Spinal cord (tissue), 10 donors: ENCODE measurements at places on chromosomes 1 and 21. TPM values are rescaled to one million over a fixed set of nuclear protein-coding genes. Genes with fewer than 3 reads are reported as not detected.
A peak's percentile ranks its signal among the peaks of the same experiment; 100 is the strongest.

Gene CLCA4
- 0.17 TPM for total RNA-seq

Gene C1orf94
- total RNA-seq = 0.50 TPM

Gene OR2T35
- total RNA-seq = not detected

Gene DIO1
- total RNA-seq = 0.11 TPM

GRCh38 chr1:116769104-116769452, 14.8 kb downstream of the CD2 start:
- no peak overlapping the region for H3K27ac ChIP-seq
- H3K4me3 ChIP-seq = no peak overlapping the region
- H3K4me1 ChIP-seq = no peaks in the 10 kb centered on the region
- H3K36me3 ChIP-seq = no peaks in the 10 kb centered on the region
- H3K27me3 ChIP-seq = no peaks in the 10 kb centered on the region

- no peak for DNase-seq
- H3K27me3 ChIP-seq = no peaks in the 10 kb centered on the region
- no peaks in the 10 kb centered on the region for H3K4me1 ChIP-seq
- no peak overlapping the region for H3K4me3 ChIP-seq
- no peaks in the 10 kb centered on the region for H3K36me3 ChIP-seq
- no peak overlapping the region for H3K27ac ChIP-seq
Observed at GRCh38 chr1:246532519-246532918, 25.4 kb upstream of the SMYD3 start.

DNA sequence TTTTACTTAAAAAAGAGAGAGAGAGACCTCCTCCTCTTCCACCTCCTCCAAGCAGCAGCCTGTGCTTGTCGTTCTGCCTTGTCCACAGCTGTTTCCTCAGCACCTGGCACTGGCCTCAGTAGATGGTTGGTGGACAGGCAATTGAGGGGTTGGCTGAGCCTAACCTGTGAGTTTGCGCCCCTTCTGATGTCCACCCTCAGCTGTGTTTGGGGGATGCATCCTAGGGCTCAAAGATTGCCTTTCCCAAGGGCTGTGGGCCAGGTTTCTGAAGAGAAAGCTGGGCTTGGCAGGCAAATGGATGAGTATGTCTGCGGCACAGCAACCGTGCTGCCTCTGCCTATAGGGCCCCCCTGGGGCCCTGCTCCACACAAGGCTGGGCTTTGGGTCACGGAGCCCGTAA, 35.1 kb upstream of the KDM4A start:
- H3K27me3 ChIP-seq = no peaks in the 10 kb centered on the region
- peaks cover 6% of the 10 kb centered on the region for H3K4me1 ChIP-seq
- H3K36me3 ChIP-seq = peaks cover 93% of the 10 kb centered on the region
- no peak overlapping the region for H3K27ac ChIP-seq

- peak overlapping the region; percentile 95 for H3K27ac ChIP-seq
- no peaks in the 10 kb centered on the region for H3K36me3 ChIP-seq
- peaks cover 66% of the 10 kb centered on the region for H3K4me1 ChIP-seq
- no peak overlapping the region for H3K4me3 ChIP-seq
Observed at GRCh38 chr1:2548068-2548589, 8.0 kb upstream of the TNFRSF14 start.

- H3K27me3 ChIP-seq = no peaks in the 10 kb centered on the region
- no peaks in the 10 kb centered on the region for H3K4me1 ChIP-seq
- no peak overlapping the region for H3K27ac ChIP-seq
- H3K4me3 ChIP-seq = no peak overlapping the region
Observed at GRCh38 chr1:196160066-196160795, 448.0 kb downstream of the KCNT2 start.

GRCh38 chr21:35915030-35915429, 145.3 kb downstream of the SETD4 start:
- DNase-seq = no peak
- no peaks in the 10 kb centered on the region for H3K36me3 ChIP-seq
- no peaks in the 10 kb centered on the region for H3K27me3 ChIP-seq

DNA sequence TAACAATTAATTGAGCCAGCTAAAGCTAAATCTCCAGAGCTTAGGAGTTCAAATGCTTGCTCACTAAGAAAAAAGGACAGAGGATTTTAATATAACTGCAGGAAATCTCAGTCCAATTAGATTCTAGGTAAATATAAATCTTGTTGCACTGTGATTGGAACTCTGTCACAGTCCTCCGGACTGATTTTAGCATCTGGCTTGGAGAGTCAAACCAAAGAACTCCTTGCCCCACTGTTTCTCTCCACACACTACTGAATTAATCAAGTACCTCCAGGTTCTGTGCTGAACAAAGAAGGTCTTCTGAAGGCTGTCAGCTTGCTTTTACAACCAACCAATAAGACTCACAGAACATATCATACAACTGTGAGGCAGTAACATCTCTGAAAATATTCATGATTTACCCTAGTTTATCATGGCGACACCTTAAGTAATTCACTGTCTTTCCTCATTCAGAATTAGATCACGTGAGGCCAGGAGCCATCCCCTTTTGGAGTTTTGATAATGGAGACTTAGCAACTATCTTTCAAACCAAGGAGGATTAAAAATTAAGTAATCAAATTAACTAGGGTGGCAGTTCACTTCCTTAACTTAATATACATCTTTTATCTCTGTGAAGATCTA, 176.0 kb downstream of the RERE start:
- no peak overlapping the region for H3K4me3 ChIP-seq
- no peaks in the 10 kb centered on the region for H3K36me3 ChIP-seq
- no peak overlapping the region for H3K27ac ChIP-seq
- DNase-seq = no peak
- no peaks in the 10 kb centered on the region for H3K4me1 ChIP-seq
- no peaks in the 10 kb centered on the region for H3K27me3 ChIP-seq

GRCh38 chr21:26473471-26473870, 99.6 kb downstream of the CYYR1 start:
- no peak for DNase-seq
- no peaks in the 10 kb centered on the region for H3K27me3 ChIP-seq
- no peak overlapping the region for H3K4me3 ChIP-seq
- H3K36me3 ChIP-seq = no peaks in the 10 kb centered on the region

DNA sequence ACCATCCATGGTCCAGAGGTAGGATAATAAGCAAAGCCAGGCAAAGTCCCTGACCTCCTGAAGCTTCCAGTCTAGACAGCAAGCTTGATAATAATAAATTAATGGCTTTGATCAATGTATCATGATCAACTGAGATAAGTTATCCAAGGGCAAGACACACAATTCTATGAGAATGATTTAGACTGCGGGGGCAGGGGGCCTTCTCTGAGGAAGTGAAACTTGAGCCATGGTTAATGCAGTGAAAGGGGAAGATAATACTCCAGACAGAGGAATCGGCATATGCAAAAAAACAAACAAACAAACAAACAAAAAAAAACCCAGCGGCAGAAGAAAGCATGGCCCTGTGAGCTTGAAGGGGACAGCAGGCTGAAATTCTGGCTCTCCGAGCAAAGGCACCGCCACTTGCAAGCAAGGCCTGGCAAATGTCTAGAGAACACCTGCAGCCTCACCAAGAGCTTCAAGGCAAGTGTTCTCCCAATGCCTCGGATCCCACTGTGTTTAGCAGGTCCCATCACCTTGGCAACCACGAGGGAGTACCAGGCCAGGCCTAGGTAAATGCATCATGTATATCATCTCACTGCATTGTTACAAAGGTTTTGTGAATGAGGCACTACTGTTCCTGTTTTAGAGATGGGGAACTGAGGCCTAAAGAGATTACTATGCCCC, 24.9 kb downstream of the CSMD2 start:
- peaks cover 6% of the 10 kb centered on the region for H3K4me1 ChIP-seq
- H3K36me3 ChIP-seq = no peaks in the 10 kb centered on the region
- no peak overlapping the region for H3K27ac ChIP-seq
- H3K27me3 ChIP-seq = no peaks in the 10 kb centered on the region

GRCh38 chr1:248834343-248834940, 3.6 kb upstream of the ZNF672 start:
- peaks cover 16% of the 10 kb centered on the region for H3K4me1 ChIP-seq
- no peak overlapping the region for H3K4me3 ChIP-seq
- no peak overlapping the region for H3K27ac ChIP-seq
- no peak for DNase-seq
- H3K36me3 ChIP-seq = no peaks in the 10 kb centered on the region

DNA sequence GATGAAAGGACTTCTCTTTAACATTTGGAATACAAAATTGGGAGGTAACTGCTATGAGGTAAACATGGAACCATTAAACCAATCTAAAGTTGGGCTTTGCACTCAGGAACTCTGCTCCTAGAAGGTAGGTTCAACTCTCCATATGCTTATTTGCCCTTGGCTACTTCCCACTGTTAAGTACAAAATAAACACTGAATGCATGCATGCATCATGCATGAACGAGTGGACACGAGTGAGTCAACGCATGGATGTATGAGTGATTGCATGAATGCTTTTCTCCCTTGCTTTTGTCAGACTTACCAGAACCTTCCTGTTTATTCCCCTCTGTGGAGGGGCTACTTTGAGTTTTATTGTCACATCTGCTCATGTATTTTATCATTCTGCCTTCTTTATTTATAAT, 42.4 kb upstream of the RUNX1 start:
- DNase-seq = no peak
- no peaks in the 10 kb centered on the region for H3K4me1 ChIP-seq

DNA sequence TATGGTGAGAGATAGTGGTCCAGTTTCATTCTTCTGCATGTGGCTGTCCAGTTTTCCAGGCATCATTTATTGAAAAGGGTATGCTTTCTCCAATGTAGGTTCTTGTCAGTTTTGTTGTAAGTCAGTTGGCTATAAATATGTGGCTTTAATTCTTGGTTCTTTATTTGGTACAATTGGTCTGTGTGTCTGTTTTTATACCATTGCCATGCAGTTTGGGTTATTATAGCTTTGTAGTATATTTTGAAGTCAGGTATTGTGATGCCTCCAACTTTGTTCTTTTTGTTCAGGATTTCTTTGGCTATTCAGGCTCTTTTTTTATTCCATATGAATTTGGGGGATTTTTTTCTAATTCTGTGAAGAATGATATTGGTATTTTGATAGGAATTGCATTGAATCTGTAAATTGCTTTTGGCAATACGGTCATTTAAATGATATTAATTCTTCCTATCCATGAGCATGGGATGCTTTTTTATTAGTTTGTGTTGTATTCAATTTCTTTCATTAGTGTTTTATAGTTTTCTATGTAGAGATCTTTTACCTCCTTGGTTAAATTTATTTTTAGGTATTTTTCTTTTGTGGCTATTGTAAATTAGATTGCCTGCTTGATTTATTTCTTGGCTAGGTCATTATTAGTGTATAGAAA, 3.3 kb downstream of the DNAH14 start:
- peaks cover 4% of the 10 kb centered on the region for H3K4me1 ChIP-seq
- H3K27me3 ChIP-seq = no peaks in the 10 kb centered on the region
- no peaks in the 10 kb centered on the region for H3K36me3 ChIP-seq
- H3K27ac ChIP-seq = no peak overlapping the region
- no peak overlapping the region for H3K4me3 ChIP-seq

DNA sequence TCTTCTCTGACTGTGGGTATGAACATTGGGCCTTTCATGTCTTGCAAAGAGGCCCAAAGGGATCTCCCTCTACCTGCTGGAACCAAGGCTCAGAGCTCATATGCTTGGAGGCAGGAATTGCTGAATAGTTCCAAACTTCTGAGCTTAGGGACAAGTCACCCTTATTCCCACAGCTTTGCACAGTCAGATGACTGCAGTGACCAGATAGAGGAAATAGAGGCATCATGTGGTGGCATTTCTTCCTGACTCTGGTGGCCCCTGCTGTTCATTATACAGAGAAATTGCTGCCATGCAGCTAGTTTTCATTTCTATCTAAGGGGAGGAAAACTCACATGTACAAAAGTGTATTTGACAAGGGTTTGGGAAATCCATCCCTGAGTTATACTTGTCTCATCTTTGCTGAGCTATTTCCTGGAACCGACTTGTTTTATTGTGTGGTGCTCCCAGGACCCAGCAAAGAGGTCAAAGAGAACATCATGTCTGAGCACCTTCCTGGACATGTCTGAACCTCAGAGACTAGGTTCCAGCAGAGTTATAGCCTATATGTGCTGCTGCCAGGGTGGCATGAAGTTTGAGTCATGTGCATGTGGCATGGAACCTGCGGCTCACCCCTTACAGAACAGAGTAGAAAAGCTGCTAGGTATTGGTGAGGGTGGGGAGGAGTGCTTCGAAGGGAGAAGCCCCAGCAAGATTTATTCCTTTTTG, 131.2 kb downstream of the PIK3R3 start:
- H3K27ac ChIP-seq = no peak overlapping the region
- no peak for DNase-seq
- H3K27me3 ChIP-seq = no peaks in the 10 kb centered on the region
- H3K4me3 ChIP-seq = no peak overlapping the region
- H3K4me1 ChIP-seq = no peaks in the 10 kb centered on the region

GRCh38 chr1:96409087-96409486, 312.5 kb upstream of the PTBP2 start:
- H3K4me3 ChIP-seq = no peak overlapping the region
- no peaks in the 10 kb centered on the region for H3K36me3 ChIP-seq
- no peak for DNase-seq
- H3K4me1 ChIP-seq = no peaks in the 10 kb centered on the region
- H3K27me3 ChIP-seq = no peaks in the 10 kb centered on the region
